Anterior cingulate cortex (tissue), 58 donors: ENCODE measurements at places on chromosomes 6 and 20.

DNA sequence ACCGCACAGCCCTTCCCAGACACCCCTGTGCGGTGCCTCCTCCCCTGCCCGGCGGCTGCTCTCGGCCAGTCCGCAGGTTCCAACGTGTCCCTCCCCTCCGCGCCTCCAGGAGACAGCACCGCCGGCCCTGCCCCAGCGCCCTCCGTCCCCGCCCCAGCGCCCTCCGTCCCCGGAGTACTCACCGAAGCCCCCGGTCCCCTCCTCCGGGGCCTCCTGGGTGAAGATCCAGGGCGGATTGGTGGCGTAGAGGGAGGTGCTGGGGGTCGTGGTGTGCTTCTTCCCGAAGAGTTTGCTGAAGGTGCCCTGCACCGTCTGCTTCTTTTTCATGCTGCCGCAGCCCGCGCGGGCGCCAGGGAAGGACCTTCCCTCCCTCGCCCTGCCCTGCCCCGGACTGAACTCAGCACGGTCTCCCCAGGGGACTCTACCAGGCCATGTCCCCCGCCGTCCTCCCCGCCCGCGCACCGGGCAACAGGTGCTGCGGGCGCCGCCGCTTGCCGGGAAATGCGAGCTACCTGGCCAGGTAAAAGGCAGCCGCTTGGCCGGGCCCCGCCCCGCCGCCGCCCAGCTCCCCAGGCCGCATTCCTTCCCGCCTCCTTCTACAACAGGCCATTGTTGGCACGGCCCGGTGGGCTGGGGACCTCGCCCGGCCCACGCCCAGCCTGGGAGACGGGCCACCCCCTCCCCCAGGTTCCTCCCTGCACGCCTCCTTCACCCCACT, at the start of gene C6orf132:
TSS of gene C6orf132 (minus strand) at position 503 of the 718 bp plus-strand sequence. CDS start at position 327, 176 bp downstream.
- DNase-seq = no peak

DNA sequence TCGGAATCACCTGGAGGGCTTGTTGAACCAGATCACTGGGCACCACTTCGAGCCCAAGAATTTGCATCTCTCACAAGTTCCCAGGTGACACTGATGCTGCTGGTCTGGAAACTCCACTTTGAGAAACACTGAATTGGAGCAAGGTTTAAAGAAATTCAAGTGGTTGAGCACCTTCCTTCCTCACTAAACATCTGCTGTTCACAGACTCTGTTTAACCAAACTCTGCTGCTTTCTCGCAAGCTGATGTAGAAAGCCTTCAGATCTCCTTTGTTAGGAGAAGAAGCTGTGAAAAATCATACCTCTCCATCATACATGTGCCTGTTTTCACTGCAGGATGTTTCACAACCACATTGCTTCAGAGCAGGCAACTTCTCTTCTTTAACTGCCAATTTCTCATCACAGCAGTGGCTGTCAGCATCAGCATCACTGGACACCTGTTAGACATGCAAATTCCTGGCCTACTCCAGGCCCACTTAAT, 87.5 kb upstream of the TOP1 start:
- DNase-seq = no peak

GRCh38 chr6:167850782-167851181, 24.1 kb downstream of the AFDN start:
- DNase-seq = no peak

DNA sequence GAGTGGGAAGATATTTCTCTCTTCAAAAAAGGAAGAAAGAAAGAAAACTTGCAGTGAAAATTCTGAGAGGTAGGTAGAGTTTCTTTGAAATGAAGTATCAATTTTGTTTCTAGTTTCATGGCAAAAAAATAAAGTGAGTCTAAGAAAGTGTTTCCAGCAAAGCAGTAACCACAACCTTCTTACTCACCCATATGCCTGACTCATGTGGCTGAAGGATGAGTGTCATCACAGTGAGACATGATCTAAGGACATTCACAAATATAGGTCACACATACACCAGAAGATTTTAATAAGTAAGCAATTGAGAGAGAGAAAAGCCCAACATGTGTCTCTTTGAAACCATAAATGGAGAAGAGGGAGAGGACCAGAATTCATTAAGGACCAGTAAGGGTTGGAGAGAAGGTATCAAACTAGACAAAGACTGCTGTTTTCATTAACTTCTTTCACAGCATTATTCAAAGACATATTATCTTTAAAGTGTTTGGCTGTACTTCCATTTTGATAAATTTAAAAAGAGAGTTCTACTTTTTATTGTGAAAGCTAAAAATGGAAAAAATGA, 169.5 kb downstream of the FRK start:
- DNase-seq = no peak

- DNase-seq = no peak
These were observed 10.1 kb upstream of the SCUBE3 start for GRCh38 chr6:35203680-35204079.

- no peak for DNase-seq
These were observed 434 bp downstream of the ZKSCAN4 start for GRCh38 chr6:28251661-28252008.

DNA sequence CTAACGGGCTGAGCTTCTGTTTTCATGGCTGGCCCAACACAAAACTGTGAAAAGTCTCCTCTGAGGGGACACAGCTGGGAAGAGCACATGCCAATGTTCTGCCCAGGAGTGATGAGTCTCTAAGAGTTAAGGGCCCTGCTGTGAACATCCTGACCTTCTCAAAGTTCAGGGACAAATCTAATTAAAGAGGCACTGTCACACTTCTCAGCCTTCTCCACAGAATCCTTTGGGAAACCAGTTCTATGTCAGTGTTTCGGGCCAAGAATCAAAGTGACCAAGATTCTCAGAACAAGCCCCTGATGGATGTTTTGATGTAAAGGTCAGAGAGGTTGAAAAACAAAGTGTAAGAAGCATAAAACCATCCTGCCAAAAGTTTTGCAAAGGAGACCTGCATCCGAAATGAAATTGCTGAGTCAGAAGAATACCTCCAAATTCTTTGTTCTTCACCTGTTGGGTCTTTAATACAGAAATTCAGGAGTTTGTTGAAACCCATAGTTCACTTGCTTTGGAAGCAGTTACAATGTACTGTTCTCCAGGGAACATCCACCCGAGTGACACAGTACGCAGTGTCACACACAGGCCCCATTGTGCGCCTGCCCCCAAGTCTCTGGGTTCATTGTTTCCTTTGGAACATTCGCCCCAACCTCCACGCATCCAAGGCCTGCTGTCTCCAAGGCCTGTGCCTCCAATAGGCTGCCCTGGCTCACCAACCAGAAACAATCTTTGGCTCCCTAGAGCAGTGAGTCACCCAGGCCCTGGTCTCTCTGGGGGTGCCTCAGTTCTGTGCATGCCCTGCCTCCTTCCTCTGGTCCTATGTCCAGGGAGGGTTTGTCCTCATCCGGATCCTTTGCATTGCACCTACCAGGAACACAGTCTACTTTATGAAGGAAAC, 65.5 kb upstream of the QKI start:
- DNase-seq = peak; percentile 76

- no peak for DNase-seq
These were observed 46.5 kb upstream of the IFNGR1 start for GRCh38 chr6:137265561-137266308.
